Hematopoietic multipotent progenitor cell treated with erythropoietin and hydrocortisone succinate and interleukin-3 and kit ligand, for 8 days (in vitro differentiated cells): ENCODE measurements at places on chromosomes 7 and 10.

DNA sequence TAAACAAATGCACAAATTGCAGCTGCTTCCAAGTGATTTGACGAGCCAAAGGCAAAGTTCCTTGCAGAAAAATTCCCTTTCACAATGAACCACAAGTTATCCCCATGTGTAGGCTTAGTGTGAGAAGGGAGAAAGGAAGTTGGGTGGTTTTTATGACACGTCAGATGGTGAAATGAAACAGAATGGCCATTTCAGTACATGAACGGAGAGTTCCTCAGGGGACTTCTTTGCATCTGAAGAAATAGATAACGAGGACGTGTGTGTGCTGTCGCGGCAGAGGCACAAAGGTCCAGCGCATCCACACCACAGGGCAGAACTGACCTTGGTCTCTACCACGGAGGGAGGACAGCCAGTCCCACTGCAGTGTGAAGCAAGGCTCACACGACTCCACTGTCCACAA, 135.9 kb downstream of the PAXIP1 start:
- no peak for DNase-seq

DNA sequence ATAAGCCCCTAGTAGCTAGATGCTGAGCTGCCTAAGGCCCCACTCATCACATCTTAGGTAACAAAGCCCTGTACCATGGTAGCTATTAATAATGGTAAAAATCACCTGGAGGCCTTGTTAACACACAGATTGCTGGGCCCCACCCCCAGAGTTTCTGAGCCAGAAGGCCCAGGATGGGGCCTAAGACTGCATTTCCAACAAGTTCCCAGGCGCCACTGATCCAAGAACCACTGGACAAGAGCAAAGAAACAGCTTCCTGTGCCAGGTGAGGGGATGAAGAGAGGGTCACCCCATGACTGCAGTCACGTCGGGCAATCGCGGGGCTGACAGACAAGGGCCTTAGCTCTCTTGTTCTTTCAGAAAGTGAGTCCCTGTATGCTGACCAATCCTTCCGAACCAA, 46.8 kb downstream of the ACSM6 start:
- no peak for DNase-seq

DNA sequence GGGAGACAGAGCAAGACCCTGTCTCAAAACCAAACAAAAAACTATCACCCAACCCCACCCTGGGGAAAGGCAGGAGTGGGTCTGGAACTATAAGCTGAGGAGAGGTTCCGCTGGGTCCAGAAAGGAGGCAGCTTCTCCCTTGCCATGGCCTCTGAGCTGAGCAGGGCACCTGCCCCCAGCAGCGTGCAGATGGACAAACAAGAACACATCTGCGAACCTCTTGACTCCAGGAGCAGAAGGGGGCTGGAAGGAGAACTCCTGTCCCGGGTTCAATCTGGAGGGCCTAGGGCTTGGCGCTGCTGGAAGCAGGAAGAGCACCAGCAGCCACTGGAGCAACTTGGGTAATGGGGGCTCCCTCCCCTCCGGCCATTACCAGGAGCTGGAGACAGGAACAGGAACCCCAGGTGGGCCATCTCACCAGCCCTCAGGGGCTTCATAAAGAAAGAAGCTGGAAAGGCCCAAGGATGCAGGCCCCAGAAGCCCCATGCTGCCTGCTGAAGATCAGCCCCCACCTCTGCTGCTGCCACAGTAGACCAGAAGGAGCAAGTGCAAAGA, 19.0 kb upstream of the PPIF start:
- DNase-seq, result no peak

DNA sequence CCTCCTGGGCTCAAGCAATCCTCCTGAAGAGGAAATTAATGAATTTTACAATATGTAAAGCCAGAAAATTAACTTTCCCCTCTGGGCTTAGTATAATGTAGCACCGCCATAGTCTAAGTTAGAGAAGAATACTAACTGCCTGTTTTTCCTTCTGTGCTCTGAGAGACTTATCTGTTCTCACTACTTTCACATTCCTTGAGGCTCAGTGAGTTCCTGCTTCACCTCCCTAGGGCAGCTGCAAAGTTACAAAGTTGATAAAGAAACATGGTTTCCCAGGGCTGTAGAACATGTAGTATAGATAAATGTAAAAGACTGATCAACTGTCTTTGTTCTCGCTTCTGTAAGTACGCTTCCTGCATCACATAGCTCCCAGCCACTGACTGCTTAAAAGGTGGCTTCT, 16.0 kb upstream of the OLAH start:
- DNase-seq, result peak; percentile 4

DNA sequence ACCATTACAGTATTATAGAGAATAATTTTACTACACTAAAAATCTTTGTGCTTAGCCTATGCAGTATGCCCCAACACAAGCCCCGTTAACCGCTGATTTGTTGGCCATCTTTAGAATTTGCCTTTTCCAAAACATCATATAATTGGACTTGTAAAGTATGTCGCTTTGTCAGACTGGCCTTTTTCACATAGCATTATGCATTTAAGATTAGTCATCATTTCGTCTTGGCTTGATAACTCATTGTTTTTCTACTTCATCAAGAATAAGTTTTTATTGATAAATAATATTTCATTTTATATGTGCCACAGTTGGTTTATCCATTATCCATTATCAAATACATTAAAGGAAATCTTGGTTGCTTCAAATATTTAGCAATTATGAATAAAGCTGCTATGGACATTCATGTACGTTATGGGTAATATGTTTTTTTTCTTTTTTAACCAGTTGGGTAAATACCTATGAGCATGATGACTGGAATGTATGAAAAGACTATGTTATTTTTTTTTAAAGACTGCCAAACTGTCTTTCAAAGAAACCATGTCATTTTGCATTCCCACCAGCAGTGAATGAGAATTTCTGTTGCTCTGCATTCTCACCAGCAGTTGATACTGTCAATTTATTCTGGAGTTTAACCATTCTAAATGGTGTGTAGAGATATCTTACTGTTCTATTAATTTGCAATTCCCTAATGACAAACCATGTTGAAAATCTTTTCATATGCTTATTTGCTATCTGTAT, 273.1 kb upstream of the KCND2 start:
- DNase-seq, result no peak

- DNase-seq, result no peak
Observed at GRCh38 chr7:99209781-99210180, 1.9 kb upstream of the KPNA7 start.

DNA sequence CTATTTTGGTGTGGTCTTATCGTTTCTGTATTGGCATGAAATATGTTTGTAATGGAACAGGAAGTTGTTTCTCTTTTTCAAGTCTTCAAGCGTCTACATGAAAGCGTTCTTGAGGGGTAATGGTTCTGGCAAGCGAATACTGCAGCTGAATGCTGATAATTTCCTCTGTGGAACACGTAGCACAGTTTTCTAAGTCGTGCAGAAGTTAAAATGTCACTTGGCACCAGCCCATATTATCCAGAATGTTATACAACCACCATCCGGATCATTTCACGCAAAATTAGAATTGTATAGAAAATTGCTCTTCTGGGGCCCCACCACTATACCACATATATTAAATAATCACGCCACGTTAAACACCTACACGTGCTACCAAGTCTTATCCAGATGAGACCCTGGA, 354.3 kb downstream of the CALN1 start:
- no peak for DNase-seq

DNA sequence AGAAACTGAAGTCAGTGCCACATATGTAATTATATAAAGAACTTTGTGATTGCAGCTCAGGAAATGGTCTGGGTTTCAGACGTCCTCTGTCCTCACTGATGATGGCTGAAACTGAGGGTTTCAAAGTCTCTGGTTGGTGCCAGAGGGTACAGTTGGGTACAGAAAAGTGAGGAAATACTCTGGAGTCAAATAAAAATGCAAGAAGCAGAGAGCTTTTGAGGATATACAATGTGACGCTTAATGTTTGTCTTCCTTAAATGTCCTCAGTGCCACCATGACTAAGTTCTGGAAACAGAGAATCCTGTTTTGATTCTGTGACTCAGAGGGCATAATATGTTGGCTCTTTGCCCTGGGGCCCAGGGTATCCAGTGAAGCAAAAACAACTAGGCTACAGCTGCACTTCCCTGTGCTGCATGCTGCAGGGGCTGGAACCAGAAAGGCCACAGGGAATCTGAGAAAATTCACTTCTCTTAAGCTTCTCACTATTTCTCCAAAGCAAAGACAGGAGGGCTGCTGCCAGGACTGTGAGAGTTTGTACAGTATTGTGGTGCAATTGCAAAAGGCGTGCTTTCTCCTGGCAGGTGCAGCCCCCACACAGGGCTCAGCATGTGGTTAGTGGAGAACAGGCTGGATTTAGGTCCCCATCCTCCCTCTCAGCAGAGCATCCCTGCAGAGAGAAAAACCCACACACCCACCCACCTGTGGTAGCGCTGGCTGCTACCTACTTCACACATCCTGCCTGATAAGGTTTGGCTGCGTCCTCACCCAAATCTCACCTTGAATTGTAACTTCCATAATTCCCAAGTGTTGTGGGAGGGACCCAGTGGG, 169.5 kb upstream of the SVIL start:
- no peak for DNase-seq

- no peak for DNase-seq
Observed at GRCh38 chr10:110852255-110852896, 19.4 kb upstream of the PDCD4 start.

DNA sequence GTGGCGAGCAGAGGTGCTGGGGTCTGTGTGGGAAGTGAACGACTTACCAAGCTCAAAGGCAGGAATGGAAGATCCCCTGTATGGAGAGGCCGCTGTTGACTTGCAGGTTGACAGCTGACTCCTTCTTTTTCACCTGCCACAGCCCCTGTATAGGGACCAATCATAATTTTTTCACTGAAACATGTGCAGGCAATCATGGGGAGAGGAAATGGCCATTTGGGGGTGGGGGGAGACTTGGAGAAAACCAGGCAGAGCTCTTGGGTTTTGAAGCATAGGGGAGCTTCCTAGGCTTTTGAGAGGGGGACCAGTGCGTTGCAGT, 101.4 kb downstream of the WDR37 start:
- no peak for DNase-seq

GRCh38 chr7:138169441-138169851, 93.2 kb downstream of the AKR1D1 start:
- DNase-seq, result no peak

DNA sequence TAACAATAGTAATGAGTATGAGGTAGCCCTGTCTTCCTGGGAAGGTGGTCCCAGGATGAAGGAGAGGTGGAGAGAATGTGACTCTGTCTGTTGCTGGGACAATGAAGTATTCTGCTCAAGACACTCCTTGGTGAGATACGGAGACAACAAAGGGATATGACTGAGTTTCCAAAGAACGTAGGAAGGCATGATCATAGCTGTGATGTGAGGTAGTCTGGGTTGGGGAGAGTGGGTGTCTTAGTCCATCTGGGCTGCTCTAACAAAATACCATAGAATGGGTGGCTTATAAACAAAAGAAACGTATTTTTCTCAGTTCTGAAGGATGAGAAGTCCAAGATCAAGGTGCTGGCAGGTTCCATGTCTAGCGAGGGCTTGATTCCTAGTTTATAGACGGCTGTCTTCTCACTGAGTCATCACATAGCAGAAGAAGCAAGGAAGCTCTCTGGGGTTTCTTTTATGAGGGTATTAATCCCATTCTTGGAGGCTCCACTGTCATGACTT, 84.9 kb upstream of the RHOBTB1 start:
- no peak for DNase-seq

DNA sequence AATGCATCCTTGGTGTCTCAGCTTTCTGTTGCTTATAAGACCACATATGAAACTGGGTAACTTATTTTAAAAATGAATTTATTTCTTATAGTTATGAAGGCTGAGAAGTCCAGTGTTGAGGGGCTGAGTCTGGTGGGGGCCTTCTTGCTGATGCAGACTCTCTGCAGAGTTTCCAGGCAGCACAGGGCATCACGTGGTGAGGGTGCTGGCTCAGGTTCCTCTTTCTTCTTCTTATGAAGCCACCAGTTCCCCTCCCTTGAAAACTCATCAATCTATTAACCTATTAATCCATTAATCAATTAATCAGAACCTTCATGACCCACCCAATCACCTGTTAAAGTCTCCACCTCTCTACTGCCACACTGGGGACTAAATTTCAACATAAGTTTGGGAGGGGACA, 595.6 kb upstream of the NRP1 start:
- no peak for DNase-seq
